Occipital lobe (tissue), 3 donors: ENCODE measurements at places on chromosomes 6 and 20.

DNA sequence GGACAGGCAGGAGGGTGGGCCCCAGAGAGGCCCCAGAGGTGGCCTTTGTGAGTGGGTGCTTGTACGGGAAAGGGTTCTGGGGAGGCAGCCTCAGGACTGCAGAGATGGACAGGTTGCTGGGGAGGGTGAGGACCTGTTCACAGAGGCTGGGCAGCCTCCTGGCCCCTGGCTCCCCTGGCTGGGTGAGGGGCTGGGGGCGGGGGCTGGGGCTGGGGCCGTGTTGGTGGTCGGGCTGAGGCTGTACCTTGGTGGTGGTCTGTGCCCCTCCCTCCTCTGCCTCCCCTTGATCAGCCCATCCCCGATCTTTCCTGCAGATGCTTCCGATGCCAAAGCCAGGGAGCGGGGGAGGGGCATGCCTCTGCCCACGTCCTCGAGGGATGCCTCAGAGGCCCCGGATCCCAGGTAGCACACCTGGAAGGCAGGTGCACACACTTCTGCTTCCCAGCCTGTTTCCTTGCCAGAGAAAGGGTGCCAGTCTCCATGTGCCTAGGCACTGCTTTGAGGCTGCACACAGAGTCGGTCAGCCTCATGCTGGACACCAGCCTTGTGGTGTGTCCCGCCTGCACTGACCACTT, 4.8 kb downstream of the TCEA2 start:
- no peak for DNase-seq

DNA sequence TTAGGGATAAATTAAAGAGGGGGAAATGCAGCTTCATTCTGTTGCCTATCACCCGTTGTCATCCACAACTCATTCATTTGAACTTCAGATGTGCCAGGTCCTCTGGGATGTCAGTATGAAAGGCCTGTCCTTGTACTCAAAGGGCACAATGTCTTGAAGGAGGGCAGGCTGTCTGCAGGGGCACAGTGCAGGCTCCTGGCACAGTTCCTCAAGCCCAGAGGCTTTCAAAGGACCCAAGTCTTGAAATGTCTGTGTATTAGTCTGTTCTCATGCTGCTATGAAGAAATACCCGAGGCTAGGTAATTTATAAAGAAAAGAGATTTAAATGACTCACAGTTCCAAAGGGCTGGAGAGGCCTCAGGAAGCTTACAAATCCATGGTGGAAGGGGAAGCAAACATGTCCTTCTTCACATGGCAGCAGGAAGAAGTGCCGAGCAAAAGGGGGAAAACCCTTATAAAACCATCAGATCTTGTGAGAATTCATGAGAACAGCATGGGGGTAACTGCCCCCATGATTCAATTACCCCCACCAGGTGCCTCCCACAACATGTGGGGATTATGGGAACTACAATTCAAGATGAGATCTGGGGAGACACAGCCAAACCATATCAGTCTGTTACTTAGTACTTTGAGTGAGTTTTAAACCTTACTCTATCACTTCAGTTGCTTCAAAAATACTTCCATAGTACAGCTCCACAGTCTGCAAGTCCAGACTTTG, 9.4 kb downstream of the SNX9 start:
- no peak for DNase-seq

- no peak for DNase-seq
These were observed 9.0 kb downstream of the UQCC2 start for GRCh38 chr6:33702345-33702977.

GRCh38 chr20:44750081-44750805, 4.6 kb downstream of the KCNK15 start:
- DNase-seq, result no peak

DNA sequence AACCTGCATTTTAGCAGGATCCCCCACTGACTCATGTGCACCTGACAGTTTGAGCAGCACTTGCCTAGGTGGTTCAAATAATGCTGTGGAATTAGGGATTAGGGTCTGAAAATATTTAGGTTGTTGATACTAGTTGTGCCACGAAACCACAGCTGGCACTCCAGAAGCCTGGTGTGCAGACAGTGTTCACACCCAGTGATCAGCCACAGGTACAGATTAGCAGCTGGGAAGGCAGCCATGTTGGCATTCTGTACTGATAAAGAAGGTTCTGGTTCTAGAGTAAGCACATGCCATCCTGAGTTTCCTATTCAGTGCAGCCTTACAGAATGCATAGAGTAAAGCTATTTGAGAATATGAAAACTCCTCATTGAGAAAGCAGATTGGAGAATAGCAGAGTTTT, 30.1 kb downstream of the TMEM74B start:
- DNase-seq, result no peak
